ENCODE measurements at places on chromosomes 5 and 9.
A peak's percentile ranks its signal among the peaks of the same experiment; 100 is the strongest.

DNA sequence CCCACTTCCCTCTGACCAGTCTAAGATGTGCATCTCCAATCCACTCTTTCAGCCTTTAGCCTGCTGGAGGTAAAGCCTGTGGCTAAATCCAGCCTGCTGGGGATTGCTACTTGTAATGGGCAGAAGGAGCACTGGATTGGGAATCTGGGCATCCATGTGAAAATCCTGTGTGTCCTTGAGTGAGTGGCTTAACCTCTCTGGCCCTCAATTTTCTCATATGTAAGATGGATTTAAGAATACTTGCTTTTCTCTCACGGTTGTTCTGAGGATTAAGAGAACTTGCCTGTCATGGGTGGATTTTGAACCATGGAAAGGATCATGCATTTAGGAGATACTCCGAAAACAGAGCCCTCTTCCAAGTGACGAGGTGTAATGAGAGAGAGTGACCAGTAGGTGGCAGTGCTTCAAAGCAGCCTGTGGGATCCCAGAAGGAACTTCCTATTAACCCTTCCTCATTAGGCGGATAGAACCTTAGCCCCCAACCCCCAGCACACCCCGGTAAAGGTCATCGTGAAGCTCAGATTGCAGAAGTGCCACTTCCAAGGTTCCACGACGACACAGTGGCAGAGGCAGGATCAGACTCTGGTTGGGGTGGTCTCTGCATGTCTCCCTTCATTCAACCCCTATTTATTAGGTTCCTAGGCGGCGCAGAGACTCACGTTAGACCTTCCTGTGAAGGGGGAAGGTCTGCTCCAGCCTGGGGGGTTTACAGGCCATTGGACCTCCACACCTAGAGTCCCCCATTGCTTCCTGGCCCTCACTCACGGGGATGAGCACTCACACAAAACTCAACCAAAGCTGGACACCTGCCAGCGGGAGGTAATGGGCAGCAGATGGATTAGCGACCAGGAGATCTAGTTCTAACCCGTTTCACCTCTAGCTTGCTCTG lies 68.7 kb upstream of the ZNF618 start:
- peak; percentile 50 for ATAC-seq

GRCh38 chr5:81749561-81750307 lies 1.2 kb downstream of the SSBP2 start:
- no peak for ATAC-seq

DNA sequence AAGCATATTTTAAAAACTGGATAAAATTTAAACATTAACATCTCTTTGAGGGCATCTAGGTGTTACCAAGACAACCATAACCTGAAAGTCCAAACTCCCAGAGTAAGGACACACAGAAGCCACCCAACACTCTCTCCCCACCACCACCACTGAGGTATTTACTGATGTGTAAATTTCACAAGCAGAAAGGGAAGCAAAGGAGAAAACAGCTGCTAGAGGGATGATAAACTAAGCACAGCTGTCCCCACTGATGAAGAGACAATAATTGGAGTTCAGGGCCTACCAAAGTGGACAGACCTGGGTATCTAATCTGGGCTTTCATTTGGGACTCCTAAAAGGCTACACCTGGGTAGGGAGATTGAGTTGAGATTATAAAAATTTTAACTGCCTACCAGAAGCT lies 63.6 kb downstream of the FRMD3 start:
- ATAC-seq: no peak

GRCh38 chr9:82454509-82455190 lies 466.1 kb downstream of the SPATA31D1 start:
- no peak for ATAC-seq

DNA sequence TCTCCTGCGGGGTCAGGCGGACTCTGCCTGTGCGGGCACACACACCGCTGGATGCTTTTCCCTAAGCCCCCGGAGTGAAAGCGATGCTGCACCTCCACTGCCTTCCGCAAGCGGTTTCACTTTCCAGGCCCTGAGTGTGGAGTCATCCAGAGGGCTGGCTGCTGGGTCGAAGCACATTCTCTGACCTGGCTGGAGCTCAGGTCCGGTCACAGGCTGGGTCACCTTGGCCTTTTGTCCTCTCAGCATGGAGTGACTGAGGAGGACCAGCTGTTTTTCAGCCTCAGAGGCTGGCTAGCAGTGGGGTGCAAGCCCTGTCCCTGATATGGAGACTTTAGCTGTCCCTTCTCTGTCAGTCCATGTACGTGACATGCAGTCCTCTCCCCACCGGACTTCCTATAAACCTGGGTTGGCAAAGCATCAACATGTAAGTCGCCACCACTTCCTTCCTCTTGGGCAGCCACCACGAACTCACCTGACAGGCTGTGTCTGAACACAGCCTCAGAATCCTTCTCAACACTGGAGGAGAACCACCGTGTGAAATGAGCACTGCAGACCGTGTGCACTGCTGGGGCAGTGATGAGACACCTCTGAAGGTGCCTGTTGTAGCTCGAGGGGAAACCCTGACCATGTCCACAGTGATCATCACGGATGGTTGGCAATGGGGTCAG lies 51.3 kb downstream of the GADD45G start:
- peak; percentile 28 for ATAC-seq

- ATAC-seq: no peak
Measured at GRCh38 chr9:35136866-35137265, 21.2 kb upstream of the ATOSB start.

DNA sequence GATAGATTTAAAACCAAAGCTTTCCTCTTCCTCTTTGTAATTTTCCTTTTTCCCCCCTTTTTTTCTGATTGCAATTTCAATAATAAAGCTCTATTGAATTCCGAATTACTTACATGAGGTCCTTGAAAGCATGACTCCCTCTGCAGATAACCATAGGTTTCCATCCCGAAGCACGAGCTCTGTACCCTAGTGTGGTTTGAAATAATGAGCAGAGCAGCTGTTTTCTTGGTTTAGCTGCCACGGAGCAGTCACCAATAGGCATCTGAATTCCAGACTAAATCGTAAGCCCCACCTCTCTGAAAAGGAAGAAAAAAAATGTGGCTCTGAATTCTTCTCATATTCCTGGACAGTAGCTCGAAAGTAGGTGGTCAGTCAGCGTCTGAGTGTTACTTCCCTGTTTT lies 18.5 kb upstream of the GNE start:
- ATAC-seq: peak; percentile 36

DNA sequence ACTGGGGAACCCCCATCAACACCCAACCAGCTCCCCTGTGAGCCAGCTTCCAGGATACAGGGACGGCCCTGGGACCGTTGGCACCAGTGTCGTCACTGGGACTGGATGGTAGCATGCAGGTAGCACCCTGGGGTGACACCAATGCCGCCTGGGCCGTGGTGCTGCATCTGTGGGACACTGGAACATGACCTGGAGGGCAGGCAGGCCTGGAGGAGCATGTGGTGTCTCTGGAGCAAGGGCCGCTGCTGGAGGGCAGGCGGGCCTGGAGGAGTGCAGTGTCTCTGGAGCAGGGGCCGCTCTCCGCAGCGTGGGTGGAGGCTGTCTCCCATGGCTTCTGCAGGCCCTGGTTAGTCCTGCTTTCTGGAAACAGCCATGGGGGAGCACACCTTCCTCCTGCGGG lies 13.1 kb downstream of the LPCAT1 start:
- no peak for ATAC-seq

DNA sequence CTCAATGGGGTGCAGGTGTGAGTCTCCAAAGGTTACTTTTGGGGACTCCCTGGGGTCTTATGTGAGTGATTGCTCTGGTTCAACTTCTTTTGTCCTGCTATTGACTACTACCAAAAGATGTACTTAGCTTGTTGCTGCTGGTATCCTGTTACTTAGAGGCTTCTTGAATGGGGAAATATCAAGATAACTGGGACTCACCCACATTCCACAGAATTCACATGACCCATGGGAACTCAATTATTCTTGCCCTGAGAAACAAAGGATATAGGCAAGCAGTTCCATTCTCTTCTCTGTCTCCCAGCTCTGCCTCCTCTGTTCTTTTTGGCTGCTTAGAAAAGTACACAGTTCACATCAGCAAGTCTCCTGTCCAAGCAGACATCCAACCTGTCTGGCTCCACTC lies 105.9 kb downstream of the UNC13B start:
- no peak for ATAC-seq

GRCh38 chr5:68771221-68771620 lies 322.6 kb upstream of the SLC30A5 start:
- ATAC-seq: no peak

DNA sequence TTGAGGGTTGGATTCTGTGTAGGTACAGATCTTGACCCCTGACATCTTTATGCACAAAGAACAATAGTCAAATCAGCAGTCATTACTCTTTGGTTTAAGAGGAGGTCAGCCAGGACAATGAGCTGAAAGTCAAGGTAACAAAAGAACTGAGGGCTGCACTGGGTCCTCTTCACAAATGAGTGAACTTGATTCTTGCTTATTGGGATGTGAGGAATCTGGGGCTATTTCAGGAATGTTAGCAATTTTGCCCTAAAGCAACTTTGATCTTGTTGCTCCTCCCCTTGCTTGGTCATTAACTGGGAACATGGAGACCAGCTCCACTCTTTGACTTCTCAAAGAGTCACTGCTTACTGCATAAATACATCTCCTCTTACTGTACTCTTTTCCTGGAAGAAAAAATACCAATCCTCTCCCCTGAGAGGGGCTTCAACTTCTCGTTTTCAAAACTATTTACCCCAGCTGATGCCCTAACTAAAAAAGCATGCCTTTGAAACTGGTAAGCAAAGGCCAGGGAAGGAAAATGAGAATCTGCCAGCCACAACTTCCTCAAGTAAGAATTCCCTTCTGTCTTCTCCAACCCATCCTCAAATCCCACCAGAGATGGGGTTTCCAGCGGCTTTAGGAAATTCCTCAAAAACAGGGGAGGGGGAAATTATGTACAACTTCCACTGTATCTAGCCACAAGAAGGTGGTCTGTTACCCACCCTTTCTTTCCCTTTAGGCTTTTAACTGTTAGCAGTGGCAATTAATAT lies 368.3 kb downstream of the ENC1 start:
- no peak for ATAC-seq

DNA sequence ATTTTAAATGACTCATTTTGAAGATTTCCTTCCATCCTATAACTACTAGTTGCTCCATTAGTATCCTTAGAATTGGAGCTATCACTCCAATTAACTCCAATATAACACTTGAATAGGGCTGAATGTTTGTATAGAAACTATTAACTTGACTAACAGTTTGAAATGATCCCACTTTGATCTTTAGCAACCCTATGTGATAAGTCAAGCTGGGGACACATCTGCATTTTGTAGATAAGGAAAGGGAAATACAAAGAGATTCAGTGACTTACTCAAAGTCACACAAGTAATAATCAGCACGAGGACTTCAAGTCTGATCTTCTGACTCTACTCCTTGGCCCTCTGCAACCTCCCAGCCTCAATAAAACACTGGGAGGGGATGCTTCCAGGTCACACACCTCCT lies 101.1 kb downstream of the TMEM215 start:
- no peak for ATAC-seq

- peak; percentile 79 for ATAC-seq
Measured at GRCh38 chr9:125161284-125161918, 18.1 kb upstream of the SCAI start.

DNA sequence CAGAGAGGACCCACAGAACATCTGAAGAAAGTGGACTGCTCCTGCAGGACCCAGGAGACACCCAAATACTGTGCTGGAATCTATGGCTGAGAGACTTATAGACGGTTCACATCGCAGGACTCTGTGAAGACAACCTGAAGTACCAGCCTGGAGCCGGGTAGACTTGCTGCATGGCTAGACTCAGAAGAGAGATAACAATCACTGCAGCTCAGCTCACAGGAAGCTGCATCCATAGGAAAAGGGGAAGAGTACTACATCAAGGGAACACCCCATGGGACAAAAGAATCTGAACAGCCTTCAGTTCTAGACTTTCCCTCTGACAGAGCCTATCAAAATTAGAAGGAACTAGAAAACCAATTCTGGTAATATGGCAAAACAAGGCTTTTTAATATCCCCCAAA lies 26.5 kb upstream of the TRIM36 start:
- no peak for ATAC-seq

GRCh38 chr9:134010310-134011173 lies 14.7 kb upstream of the BRD3OS start:
- no peak for ATAC-seq

GRCh38 chr9:2043881-2044462 lies 28.8 kb downstream of the SMARCA2 start:
- ATAC-seq: no peak

- no peak for ATAC-seq
Measured at GRCh38 chr5:75706775-75707174, 10.5 kb downstream of the POC5 start.

GRCh38 chr5:17398431-17398830 lies 99.6 kb upstream of the TAF11L2 start:
- no peak for ATAC-seq

DNA sequence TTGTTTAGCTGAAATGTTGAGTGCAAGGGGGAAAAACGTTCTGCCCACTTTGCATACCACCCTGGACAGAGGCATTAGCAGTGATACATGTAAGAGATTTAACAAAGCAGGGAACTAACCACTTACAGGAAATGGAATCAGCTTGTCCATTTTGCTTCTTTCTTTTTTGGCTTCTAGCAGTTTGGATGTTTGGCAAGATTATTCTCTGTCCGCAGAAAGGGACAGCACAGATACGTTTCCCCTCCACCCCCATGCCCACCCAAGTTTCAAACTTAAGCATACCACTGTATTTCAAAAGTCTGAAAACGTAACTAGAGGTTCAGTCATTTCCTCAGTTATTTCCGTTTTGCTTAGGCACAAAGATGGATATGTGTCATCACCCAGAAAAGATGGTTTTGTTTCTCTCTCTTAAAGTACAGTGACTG lies 118.4 kb downstream of the GDNF start:
- no peak for ATAC-seq

- ATAC-seq: no peak
Measured at GRCh38 chr5:308672-309271, 12.7 kb upstream of the AHRR start.

- no peak for ATAC-seq
Measured at GRCh38 chr5:173736923-173737412, 120.5 kb upstream of the BOD1 start.

- ATAC-seq: no peak
Measured at GRCh38 chr5:69029292-69029691, 64.5 kb upstream of the SLC30A5 start.

DNA sequence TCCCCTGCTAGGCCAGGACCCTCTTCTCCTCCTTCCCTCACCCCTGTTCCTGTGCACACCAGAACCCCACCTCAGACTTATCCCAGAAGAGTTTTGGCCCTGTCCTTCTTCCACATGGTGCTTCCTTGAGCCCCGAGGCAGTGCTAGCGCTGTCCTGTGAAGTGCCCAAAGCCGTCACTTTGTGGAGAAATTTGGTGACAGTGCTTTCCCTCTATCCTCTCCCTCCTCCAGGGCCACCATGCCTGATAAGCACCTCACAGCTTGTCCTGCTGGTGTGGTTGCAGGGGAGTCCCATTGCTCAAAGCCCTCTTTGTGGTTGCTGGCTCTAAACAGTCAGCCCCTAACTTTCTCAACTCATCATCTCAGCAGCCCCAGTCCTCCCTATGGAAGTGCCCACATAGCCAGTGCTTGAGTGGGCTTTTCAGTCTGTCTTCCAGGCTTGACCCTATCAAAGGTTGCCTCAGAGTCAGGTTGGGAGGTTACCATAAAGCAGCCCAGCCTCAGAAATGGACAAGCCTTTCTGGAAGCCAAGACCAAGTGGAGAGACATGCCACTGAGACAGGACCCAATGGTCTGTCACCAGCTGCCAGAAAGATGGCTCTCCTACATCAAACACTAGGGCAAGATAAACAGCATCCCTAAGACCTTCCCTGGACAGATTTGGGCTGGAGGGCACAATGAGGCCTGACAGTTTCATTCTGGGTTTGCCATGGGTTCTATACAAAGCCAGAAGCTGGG lies 18.0 kb downstream of the IGIP start:
- ATAC-seq: no peak

GRCh38 chr5:98464737-98465330 lies 308.6 kb upstream of the RGMB start:
- ATAC-seq: no peak
